Upper lobe of left lung (tissue), 6 donors: ENCODE measurements at places on chromosomes 7 and 10.

- DNase-seq = no peak
These were observed 65.6 kb downstream of the IGF2BP3 start for GRCh38 chr7:23404546-23405239.

DNA sequence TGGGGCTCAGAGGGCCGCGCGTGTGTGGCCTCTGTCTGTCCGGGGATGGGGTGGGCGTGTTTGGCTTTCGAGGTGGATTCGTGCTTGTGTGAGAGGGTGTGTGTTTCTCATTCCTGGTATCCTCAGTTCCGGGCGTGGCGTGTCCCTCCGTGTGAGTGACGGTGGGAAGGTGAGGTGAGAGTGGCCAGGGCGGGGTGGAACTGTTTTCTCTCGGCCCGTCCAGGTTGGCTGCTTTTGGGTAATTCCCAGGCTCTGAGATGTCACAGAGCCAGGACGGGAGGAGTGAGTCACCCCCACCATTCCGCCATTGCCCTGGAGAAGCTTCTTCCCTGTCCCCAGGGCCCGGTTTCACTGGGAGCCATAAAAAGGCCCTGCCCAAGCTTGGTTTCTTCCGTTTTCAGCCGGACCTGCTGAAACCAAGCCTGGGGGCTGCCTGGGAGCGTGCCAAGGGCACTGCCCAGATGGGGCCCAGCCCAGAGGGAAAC lies 21.3 kb upstream of the CLDN4 start:
- peak; percentile 22 for DNase-seq

DNA sequence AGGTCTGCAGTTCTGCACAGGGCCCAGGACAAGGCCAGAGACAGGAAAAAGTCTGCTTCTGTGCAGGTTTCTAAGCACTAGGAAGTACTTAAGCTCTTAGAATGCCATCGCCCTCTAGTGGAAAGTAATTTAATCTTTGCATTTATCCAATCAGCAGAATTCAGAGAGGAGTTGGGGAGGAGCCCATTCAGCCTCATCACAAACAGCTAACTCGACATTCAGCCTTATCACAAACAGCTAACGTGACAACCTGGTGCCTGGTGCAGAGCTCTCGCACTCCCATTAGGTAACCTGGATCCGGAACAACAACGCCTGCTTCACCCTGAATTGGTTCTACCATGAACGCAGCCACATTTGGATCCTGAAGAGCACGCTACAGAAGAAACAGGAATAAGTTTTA lies 15.2 kb downstream of the OAT start:
- DNase-seq = no peak

GRCh38 chr10:71286521-71287294 lies 32.4 kb upstream of the SLC29A3 start:
- no peak for DNase-seq

DNA sequence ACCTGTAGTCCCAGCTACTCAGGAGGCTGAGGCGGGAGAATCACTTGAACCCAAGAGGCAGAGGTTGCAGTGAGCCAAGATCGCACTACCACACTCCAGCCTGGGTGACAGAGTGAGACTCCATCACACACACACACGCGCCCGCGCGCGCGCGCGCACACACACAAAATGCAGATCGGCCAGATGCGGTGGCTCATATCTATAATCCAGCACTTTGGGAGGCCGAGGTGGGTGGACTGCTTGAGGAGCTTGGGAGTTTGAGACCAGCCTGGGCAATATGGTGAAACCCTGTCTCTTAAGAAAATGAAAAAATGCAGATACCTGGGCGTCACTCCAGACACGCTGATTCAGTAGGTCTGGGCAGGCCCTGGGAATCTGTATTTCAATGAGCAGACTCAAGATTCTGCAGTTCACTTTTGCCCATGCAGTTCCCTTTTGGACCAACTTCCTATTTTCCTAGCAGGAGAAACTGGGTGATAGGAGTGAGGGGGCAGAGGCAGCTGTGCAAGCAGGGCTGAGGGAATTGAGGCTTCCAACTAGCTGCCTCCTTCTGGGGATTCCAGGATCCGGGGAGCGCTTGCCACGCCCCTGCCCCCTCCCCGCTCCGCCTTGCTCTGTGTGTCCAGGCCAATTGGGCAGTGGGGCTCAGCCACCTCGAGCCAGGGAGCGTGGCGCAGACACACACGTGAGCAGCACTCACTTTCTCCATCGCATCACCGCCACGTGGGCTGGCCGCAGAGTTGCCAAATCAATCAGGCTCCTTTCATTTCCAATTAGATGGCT lies 173.6 kb downstream of the SH3PXD2A start:
- no peak for DNase-seq

GRCh38 chr10:120005207-120006201 lies 113.0 kb downstream of the SEC23IP start:
- no peak for DNase-seq

GRCh38 chr10:35216303-35216905 lies 89.8 kb downstream of the CREM start:
- DNase-seq = peak; percentile 77

DNA sequence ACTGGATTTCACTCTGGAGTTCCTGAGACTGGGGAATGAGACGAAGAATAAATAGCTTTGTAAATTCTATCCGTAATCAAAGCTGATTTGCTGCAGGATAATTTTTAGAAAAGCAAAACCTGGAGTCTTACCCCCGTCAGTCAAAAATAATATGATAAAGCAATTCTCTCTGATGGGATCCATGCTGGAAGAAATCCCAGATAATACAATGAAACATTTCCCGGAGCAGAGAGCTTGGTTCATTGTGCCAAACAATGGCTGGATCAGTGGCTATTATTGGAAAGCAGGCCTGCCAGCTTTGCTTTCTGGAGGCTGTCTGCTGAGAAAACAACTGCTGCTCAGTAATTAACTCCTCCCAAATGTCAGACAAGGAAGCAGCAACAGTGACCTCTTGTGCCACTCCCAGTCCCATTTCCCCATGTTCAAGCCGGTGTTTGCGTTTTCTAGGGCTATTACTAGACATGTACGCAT lies 609.4 kb upstream of the PCDH15 start:
- no peak for DNase-seq

DNA sequence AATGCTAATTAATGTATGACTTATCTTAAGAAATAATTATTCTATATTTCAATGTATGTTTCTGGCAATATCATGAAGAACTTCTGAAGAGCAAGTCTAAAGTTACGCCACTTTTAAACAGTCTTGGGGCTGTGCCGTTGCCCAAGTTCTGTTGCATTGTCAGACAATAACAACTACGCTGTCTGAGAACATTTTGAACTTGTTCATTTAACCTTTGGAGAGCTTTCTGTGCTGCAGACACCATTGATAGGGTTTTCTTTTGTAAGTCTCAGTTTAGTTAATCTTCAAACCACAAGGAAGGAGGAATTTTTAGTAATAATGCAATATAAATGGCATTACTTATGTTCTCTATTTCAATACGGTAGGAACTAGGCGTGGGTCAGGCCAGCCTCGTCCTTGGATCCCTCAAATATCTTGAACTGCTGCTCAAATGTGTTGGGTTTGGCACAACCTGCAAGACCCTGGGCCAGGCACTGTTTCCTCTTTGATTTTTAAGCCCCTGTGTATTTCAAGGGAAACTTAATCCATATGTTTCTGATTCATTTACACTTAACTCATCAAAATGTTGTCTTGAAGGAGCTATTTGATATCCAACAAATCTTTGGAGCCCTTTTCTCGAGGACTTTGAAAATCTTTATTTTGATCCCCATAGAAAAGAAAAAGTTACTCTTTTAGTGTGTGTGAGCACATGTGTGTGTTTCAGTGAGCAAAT lies 215.5 kb downstream of the INHBA start:
- DNase-seq = no peak

- no peak for DNase-seq
These were observed 23.1 kb downstream of the DDC start for GRCh38 chr7:50542132-50542531.

GRCh38 chr10:110446954-110447608 lies 50.6 kb upstream of the DUSP5 start:
- peak; percentile 53 for DNase-seq

- no peak for DNase-seq
These were observed 35.2 kb downstream of the EPHB4 start for GRCh38 chr7:100791881-100792666.

DNA sequence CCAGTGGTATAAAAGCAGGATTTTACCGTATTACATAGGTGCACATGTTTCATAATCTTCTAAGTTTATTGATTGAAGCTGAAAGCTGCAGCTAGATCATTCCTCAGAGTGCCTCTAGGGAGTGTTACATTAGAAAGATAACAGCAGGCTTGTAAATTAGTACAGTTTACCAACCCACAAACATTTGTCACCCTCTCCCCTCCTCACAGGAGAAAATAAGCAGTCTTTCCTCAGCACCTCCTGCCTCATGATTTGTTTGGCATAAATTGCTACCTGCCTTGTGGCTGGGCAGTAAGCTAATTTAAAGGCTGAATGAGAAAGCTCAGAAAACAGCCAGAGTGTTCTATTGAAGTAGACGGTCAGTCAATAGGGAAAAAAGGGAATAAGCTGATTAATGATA lies 74.2 kb downstream of the NXPH1 start:
- DNase-seq = no peak

DNA sequence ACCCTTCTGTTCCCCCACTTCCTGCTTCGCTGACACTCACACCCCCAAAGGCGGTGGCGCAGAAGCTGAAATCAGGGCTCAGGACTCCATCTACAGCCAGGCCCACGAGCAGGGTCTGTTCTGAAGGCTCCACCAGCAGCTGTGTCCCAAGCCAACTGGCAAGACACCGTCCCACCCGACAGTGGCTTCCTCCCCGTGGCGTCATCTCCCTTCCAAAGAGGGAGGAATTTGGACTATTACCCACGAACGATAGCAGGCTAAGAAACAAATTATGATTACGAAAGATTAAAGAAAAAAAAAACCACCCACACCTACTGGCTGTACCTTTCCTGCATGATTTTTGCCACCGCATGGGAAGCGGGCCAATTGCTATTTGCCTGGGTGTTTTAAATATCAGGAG lies 54.3 kb downstream of the RBM17 start:
- no peak for DNase-seq

DNA sequence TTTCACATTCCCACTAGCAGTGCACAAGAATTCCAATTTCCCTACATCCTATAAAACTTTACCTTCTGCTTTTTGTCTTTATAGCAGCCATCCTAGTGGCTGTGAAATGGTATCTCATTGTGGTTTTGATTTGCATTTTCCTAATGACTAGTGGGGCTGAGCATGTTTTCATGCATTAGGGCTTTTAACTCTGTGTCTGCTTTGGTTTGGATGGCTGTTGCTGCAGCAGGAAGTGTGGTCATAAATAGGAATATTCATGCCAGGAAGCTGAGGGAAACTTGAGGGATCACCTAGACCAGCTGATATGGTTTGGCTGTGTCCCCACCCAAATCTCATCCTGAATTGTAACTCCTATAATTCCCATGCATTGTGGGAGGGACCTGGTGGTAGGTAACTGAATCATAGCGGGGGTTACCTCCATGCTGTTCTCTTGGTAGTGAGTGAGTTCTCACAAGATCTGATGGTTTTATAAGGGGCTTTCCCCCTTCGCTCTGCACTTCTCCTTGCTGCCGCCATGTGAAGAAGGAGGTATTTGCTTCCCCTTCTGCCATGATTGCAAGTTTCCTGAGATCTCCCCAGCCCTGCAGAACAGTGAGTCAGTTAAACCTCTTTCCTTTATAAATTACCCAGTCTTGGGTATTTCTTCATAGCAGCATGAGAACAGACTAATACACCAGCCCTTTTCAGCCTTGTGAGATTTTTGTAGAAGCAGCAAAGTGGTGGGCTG lies 181.8 kb upstream of the PITRM1 start:
- DNase-seq = no peak

GRCh38 chr7:32905175-32905662 lies 13.7 kb upstream of the KBTBD2 start:
- DNase-seq = no peak

GRCh38 chr10:91034042-91034441 lies 113.2 kb upstream of the ANKRD1 start:
- no peak for DNase-seq

- DNase-seq = peak; percentile 37
These were observed 187.6 kb upstream of the KLF14 start for GRCh38 chr7:130921391-130922180.

GRCh38 chr7:98974906-98975816 lies 96.8 kb downstream of the TRRAP start:
- no peak for DNase-seq

DNA sequence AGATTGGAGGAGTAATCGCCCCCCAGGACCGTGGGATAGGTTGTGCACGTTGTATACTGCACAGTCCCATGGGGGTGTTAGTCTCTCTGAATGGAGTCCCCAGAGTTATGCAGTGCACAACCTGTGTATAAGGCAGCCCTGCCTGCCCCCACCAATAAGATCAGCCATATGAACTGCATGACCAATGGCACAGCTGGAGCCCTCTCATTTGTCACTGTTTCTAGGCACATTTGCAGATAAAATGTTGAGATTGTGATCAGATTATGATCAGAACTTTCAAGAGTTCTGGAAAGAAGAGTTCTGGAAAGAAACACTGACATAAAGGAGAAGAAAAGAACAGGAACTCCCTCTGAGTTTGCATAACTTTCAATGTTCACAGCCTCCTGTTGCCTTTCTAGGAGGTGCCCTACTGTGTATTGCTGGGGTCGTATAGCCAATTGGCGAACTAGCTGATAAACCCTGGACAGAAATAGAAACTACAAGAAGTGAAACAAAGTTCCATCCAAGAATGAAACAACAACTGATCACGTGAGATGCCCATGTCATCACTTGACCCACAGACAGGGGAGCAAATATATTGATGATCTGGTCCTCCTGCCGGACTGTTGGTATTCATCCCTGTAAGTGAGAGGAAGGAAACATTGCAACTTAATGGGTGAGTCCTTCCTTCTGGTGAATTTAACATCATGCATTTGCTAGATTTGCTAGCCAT lies 49.6 kb upstream of the TOMM7 start:
- DNase-seq = no peak

DNA sequence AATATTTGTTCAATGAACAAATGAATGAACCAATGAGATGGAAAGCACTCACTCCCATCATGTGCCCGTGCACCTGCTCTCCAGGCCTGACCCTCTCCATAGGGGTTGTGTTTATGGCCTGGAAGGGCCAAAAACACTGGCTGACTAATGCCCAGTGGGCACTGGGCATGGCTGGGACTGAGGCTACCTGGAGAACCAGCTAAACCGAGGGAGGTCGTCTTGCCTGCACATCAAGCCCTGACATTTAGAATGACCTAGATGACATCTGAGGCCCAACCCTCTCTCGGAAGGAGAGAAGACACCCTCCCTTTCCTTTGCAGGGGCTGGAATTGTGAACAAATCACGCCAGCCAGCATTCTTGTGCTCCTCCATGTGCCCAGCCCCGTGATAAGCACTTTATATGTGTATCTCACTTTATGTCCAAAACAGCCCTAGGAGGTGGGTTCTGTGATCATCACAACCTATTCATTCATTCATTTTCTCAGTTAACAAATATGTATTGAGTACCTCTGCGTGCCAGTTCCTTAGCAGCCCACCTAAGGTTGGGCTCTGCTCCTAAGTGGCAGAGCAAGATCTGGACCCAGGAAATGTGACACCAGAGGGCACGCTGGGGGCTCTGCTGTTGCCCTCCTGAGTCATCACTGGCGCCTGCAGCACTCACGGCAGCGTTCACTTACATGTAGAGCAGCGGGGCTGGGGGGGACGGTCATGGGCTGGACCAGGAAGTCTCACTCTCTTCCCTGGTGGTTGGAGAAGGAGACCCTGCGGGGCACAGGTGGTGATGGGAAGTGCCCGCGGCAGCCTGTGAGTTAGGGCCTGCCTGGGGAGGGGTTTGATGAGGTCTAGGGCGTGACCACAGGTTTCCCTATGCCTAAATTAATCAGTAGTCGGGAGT lies 52.0 kb downstream of the TSPAN15 start:
- no peak for DNase-seq

- no peak for DNase-seq
These were observed 452.8 kb downstream of the SDK1 start for GRCh38 chr7:3753868-3754267.
